Suppressor macrophage (primary cell): ENCODE measurements at places on chromosomes 1 and 21.

DNA sequence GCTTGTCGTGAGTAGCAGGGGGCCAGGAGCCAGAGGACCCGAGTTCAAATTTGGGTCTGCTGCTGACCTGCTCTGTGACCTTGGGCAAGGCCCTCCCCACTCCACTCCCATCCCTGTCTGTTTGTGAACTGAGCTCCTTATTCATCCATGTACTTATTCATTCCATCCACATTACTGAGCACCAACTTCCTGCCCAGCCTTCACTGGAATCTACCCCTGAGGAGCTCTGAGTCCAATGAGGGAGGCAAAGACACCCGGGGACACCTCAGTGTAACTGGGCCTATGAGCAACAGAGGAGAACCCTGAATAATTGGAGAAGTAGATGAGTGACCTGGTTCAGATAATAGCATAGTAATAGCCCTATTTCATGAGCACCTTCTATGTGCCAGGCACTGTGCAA lies 8.9 kb downstream of the BSND start:
- DNase-seq: no peak

GRCh38 chr1:1914101-1914970 lies 724 bp upstream of the CALML6 start:
- no peak for DNase-seq

DNA sequence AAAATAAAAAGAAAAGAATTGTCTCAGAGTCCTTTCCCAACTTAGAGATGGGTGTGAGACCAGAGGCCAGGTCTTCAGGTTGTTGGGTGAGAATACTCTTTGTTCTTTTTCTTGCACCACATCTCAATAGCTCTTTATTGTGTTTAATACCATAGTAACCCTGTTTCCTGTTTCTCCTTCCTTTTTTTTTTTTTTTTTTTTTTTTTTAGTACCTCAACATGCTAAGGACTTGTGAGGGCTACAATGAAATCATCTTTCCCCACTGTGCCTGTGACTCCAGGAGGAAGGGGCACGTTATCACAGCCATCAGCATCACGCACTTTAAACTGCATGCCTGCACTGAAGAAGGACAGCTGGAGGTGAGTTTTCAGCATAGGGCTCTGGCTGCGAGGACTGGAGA lies 24.4 kb downstream of the CELF3 start:
- peak; percentile 47 for DNase-seq

DNA sequence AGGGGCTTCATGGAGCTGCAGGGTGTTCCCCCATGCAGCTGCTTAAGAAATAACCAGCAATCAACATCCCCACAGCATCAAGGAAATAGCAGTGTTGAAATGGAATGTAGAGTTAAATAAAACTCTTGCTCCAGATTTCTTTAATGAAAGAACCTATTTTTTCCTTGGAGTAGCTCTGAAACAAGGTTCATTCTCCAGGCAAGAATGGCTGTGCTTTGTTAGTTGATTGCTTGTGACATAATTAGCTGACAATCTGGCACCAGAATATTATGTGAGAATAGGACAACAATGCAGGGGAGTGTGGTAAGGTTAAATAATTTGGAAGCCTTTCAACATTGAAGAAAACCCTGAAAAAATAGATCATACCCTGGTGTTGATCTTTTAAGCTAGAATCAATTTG lies 254.2 kb upstream of the RRP15 start:
- no peak for DNase-seq

DNA sequence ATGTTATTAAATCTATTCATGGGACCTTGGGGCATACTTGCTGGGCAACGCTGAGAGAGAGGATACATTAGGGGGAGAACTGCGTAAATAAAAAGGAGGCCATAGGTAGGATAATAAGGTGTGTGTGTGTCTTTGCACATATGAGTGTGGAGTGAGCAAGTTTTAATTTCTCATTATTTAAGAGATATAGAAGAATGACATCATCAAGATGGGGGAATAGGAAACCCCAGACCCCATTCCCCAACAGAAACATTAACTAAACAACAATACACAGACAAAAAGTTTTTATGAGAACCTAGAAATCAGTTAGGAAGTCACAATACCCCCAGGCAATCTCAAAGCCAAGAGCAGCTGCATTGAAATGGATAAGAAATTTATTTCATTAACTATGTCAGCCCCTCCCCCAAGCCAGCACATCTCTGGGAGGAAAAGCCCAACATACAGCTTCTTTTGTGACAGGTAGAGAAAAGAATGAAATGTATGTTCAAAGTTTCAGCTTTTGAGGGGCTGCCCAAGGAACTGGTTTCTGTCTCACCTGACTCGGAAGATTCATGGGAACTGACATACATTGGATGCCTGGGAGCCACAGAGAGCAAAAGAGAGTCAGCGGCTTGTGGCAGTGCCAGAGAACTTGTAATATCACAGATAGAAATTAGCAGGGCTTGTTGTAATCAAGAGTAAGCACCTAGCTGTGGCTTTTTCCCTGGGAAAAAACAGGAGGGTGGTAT lies 234.3 kb upstream of the NFIA start:
- DNase-seq: no peak

- peak; percentile 32 for DNase-seq
Observed at GRCh38 chr1:200154069-200154767, 126.7 kb downstream of the NR5A2 start.

- peak; percentile 68 for DNase-seq
Observed at GRCh38 chr1:29974316-29974724, 738.0 kb downstream of the PTPRU start.

GRCh38 chr1:161133220-161133740 lies 813 bp upstream of the DEDD start:
- DNase-seq: no peak
